ENCODE measurements at places on chromosomes 6 and 20.

- DNase-seq = no peak
Observed at GRCh38 chr6:137320271-137320670, 101.1 kb upstream of the IFNGR1 start.

DNA sequence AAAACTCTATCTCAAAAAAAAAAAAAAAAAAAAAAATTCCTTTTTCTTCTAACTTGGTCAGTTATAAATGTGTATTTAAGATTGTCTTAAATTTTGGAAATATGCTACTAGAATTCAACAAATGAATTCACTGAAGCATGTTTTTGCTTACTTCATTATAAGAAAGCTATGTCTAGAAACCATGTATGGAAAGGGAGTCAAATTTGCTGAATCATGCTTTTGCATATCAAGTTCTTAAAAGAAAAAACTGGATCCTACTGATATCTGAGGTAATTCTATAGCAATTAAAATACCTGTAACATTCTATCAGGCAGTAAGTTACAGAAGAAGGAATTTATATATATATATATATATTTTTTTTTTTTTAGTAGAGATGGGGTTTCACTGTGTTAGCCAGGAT, 27.7 kb downstream of the AKIRIN2 start:
- no peak for DNase-seq

DNA sequence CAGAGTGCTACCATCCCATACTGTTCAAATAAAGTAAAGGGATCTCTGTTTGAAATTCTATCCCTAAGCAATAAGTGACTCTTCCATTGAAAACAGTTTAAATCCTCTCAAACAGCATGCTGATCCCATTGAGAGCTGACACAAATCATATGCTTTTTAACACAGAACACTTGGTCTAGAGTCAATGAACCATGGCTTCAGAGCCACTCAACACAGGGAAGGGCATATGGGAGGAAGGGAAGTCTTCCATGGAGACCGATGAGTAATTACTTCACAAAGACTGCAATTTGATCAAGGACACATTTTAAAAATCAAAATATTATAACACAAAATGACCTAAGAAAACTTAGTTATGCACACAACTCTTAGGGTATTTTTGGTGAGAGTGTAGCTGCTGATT, 1073.0 kb upstream of the MAP3K7 start:
- no peak for DNase-seq

GRCh38 chr20:36447101-36447500, 94.2 kb upstream of the MYL9 start:
- DNase-seq = no peak

GRCh38 chr20:3815703-3816315, 4.5 kb upstream of the AP5S1 start:
- DNase-seq = no peak

- no peak for DNase-seq
Observed at GRCh38 chr6:53986165-53986720, 125.0 kb upstream of the MLIP start.

GRCh38 chr6:87630746-87631145, 40.8 kb downstream of the ORC3 start:
- DNase-seq = no peak

DNA sequence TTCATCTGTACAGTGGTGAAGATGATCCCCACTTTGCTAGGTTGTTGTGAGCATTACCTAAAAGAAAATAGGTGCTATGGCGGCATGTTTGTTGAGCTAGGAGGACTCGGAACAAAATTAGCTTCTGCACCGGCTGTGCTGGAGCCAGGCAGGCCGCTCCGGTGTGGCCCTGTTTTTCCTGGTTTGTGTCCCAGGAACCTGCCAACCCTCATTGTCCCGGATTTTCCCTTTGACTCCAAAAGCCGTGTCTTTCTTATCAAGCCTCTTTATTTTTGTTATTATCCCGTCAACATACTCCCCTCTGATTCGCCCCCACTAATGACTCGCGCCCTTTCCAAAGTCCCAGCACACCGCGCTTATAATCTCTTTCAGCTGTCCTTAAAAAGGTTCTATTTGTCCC, 117.0 kb downstream of the MYLK4 start:
- DNase-seq = no peak

GRCh38 chr20:45408646-45409213, 641 bp downstream of the DBNDD2 start:
- no peak for DNase-seq

DNA sequence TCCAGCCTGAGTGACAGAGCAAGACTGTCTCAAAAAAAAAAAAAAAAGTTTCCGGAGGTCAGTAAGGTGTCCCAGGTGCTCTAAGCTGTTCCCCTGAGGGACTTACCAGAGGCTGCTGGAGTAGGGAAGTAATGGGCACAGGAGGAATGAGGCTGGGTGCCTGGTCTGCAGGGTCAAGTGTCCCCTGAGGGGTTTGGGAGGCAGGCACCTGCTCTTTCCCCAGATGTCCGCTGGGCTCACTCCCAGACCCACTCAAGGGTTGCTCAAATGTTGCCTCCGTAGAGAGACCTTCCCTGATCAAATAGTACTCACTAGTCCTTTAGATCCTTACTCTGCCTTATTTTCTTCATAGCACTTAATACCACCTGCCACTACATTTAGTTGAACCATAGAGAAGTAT, 5.4 kb upstream of the MAPK13 start:
- no peak for DNase-seq

DNA sequence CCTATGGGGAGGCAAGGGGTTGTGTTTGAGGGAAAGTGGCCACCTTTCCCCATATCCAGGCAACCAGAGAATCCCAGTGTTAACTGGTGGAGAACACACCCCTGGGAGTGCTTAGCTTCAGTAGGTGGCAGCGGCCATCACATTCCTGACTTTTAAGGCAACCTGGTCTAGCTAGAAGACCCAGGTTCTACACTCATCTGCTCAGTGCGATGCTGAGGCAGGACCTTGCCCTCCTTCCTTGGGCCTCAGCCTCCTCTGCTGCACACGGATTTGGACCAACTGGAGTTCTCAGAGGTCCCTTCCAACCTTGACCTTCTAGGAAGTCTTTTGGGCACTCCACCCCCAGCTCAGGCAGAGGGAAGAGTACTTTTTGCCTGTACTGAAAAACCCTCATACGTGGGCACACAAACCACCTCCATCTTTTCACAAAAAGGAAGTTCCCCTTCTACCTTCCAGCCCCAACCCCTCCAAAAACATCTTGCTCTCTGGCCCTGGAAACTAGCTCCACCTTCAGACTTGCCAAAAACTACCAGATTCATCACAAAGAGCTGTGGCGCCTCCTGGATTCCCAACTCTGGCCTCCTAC, 2.9 kb downstream of the CCND3 start:
- DNase-seq = no peak

DNA sequence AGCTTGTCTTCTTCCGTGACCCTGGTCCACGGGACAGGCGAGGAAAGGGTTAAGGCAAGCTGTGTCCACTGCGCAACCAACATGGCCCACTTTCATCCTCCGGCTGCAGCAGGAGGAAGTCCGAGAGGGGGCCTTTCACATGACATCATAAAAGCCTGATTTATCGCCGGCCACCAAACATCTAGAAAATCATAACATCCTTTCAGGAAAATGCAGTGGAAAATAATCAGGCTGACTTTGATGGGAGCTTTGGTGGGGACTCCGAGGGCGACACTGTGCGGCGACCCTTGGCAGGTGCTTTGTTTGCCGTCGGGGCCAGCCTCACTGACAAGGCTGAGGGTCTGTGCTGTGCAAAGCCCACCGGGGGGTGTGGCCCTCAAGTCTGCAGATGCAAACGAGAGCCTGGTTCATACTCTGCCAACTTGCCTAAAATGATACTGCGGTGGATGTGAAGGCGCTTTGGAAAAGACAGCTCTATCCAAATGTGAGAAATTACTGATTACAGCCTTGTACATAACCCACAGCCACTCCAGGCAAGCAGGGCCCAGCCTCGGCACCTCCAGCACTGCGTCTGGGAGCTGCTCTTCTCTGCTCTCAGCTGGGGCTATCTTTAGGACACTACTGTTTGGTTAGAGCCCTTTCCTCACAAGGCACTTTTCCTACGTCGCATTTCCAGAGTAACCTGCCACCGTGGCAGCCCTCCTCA, 25.7 kb downstream of the FOXC1 start:
- no peak for DNase-seq

DNA sequence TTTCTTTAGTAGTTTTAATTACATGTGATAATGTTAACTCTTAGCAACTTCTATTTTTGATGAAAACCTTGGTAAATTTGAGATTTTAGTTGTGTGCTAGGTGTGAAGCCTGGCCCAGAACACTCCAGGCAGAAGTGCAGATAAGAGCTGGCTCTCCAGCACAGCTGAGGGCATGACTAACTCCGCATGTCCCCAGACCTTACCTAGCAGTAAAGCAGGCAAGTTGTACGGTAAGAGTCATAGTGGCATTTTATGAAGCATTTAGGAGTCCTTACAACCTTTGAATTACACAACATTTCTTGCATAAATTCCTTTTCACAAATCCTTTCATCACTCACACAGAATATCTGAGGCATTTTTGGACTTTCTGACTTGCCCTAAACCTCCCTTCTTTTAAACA, 67.2 kb downstream of the OPRM1 start:
- DNase-seq = no peak

GRCh38 chr6:37016995-37017394, 11.5 kb downstream of the FGD2 start:
- no peak for DNase-seq

DNA sequence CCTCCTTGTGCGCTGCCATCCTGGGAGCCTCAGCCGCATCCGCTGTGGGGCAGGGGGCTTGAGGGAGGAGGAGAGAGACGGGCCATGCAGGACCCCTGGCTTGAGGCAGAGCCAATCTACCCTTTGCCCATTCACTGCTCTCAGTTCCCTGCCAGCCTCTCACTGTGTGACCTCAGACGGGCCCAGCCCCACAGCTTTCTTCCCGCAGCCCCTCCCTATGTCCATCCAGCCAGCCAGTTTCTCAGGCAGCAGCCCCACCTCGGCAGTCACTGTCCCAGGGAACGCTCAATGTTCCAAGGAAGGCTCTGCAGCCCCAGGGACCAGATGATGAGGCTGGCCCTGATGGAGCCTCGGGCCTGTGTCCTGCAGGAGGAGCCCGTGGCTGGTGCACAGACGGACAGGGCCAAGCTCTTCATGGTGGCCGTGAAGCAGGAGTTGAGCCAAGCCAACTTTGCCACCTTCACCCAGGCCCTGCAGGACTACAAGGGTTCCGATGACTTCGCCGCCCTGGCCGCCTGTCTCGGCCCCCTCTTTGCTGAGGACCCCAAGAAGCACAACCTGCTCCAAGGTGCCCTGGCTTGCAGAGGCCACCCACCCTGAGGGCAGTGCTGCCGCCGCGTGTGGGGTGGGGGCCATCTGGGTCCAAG, 3.9 kb upstream of the TNFRSF6B start:
- DNase-seq = no peak

- DNase-seq = no peak
Observed at GRCh38 chr6:125888989-125889656, 67.4 kb upstream of the HINT3 start.

GRCh38 chr6:118542184-118542952, 5.7 kb upstream of the PLN start:
- DNase-seq = no peak

GRCh38 chr6:78093906-78094305, 441.1 kb downstream of the MEI4 start:
- no peak for DNase-seq

GRCh38 chr20:22819112-22819511, 216.0 kb upstream of the SSTR4 start:
- DNase-seq = no peak

DNA sequence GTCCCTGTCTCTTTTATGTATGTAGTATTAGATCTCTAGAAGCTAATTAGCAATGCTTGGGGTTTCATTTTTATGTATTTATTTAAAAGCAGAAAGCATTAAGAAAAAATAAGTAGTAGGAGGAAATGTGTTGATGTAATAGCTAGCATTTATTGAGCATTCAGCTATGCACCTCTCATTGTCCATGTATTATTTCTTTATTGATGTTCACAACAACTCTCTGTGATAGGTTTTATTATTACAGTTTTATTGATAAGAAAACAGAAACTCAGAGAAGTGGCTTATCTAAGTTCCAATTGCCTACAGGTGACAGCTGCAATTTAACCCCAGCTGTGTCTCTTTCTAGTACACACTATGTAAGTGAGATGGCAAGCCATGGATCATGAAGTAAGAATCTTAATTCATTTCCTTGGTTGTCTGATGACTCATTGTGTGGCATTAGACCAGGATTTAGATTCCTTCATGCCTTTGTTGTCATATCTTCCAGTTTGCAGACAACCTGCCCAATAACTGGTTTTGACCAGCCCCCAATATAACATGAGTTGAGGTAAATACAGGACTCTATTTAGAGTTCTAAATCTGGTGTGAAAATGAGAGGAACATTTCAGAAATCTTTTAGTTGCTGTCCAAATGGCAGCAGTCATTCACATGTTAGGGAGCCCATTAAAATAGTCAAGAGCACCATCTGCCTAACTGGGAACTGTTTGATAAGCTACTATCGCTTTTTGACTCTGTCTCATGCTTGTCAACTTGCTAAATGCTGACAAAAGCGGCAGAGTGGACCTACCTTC, 170.8 kb upstream of the PHACTR1 start:
- DNase-seq = no peak

- no peak for DNase-seq
Observed at GRCh38 chr6:147170269-147170668, 33.9 kb upstream of the STXBP5 start.

- no peak for DNase-seq
Observed at GRCh38 chr6:37171201-37171969, 1.4 kb downstream of the PIM1 start.

DNA sequence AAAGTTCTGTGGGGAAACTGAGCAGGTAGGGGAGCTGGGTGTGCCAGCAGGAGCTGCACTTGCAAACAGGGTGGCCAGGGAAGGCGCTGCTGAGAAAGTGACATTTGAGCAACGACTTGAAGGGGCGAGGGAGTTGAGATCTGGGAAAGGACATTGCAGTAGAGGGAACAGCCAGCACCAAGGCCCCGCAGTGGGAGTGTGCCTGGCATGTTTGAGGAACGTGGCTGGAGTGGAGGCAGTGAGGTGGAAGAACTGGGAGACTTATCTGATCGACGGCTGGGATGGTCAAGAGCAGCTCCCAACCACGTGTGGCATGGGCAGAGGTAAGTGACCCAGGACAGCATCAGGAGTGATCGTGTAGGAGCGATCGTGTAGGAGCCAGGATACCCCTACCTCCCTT, 77.3 kb downstream of the TOX2 start:
- DNase-seq = no peak

DNA sequence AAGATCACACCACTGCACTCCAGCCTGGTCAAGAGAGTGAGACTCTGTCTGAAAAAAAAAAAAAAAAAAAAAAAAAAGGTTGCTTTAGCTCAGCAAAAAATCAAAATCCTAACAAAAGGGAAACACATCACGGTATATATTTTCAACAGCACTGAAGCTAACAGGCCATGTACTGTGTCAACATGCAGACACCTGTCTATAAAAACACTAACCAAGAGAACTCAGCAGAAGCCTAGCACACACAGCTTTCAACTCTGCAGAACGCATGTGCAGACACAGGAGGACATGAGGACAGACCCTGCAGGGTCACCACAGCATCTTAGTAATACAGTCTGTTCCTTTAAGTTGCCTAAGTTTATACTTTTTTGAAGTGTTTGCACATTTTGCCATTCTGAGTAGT, 13.5 kb downstream of the NINL start:
- DNase-seq = no peak

DNA sequence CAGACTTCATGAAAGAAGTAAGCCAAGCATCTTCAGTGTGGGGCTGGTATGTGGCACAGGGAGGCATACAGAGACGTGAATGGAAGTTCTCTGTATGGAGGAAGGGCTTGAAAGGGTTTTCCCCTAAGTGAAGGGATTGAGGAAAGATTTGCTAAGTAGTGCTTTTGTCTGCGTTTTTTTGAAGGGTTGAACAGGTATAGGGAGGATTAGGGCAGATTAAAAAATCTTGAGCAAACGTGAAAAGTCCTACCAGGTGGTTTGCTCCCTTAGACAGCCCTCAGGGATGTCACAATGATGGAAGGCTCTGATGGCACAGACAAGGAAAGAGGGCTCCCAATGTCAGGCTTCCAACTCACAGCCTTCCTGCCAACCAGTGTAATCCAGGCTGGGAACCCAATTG, 181.7 kb upstream of the TAB2 start:
- DNase-seq = no peak

All from D721Med (cell line).